ENCODE measurements at places on chromosomes 4 and X.

DNA sequence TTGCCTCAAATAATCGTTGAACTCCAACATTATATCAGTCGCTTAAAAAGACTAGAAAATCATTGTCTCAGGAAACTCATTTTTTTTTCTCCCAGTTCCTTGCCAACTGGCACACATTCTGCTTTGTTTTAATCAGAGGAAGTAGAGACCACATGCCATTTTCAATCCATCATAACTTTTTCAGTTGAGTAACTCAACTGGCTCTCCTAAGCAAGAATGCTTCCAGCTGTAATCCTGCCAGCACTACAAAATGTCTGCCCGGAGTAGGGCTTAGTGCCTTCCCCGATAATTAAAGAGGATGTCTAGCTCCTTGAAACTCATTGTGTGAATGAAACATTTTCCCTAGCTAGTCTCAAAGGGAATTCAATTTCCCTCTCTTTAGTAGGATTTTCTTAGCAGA is 33.0 kb downstream of the FREM3 start:
- DNase-seq, result no peak

GRCh38 chr4:99529228-99529627 is 18.4 kb downstream of the C4orf17 start:
- no peak for DNase-seq

GRCh38 chr4:145216535-145216934 is 36.1 kb upstream of the OTUD4 start:
- no peak for DNase-seq

- no peak for DNase-seq
These were observed 454.9 kb upstream of the FAT1 start for GRCh38 chr4:187178587-187178986.
